ENCODE measurements at places on chromosomes 11 and 22.

GRCh38 chr22:49687786-49688515 is 139.7 kb downstream of the BRD1 start:
- no peak for DNase-seq

DNA sequence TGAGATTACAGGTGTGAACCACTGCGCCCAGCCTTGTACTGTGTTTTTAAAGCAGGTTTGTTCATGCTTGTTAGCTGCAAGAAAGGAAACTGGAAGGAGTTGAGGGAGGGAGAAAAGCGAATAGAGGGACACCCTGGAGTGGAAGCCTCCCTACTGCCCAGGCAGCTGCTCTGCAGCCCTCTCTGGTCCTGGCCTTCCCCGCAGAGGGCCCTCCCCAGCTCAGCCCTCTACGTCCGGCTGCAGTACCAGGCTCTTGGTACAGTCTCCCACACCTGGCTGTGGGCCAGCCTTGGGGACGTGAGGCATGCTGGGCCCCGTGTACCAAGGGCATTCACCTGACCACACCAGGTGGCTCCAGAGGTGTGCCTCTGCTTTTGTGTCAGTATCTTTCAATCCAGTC is 70.8 kb downstream of the MED15 start:
- DNase-seq: no peak

DNA sequence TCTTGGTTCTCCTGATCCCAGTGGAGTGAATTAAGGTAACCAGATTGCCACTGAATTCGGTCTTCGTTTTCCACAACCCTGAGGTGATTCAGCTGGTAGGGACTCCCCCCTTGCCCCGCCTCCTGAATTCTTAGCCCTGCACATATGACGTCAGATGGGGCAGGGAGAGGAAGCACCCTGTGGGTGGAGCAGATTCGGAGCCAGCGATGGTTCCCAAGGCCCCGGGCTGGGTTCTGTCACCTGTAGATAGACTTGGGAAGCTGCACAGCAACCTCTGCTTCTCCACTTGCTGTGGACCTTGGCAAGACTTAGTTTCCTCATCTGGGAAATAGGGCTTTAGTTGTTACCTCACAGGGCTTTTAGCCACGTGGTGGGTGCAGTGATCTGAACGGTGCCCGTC is 67.8 kb downstream of the CTTN start:
- no peak for DNase-seq

- DNase-seq: no peak
Measured at GRCh38 chr11:119912229-119912628, 183.2 kb upstream of the NECTIN1 start.

DNA sequence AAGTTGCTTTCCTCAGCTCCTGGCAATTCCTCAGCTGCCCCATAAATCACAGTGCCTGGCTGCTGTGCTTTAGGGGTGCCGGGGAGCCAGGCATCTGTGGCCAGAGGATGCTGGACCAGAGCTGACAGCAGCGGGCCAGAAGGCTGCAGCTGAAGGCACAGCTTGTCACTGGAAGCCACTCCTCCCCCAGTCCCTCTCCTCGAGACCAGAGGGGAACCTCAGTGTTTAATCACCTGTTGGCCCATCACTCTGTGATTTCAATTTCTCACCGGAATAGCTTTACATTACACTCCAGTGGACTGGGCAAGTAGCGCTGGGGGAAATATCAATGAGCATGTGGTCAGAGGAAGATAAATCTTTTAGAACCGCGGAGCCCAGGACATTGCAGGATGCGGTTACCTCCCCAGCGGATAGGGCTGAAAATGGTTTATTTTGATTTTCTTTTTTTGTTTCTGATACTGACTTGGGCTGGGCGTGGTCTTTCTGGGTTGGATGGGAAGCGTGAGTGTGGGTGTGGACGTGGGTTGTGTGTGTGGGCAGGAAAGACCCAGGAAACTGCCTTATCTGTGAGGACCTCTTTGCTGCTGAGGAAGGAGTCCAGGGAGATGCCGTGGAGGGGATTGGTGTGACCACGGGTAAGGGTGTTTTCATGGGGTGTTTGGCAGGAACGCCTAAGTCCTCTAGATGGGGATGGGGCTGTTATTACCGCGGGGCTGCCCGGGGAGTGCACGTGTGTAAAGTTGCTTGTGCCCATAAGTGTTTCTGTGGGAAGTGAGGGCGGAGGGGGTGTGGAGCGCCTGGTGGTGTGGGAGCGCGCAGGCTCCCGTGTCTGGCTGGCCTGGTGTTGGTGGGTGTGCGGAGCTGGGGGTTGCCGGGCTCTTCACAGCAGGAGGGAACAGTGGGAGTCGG is 4.0 kb downstream of the DAGLA start:
- no peak for DNase-seq

DNA sequence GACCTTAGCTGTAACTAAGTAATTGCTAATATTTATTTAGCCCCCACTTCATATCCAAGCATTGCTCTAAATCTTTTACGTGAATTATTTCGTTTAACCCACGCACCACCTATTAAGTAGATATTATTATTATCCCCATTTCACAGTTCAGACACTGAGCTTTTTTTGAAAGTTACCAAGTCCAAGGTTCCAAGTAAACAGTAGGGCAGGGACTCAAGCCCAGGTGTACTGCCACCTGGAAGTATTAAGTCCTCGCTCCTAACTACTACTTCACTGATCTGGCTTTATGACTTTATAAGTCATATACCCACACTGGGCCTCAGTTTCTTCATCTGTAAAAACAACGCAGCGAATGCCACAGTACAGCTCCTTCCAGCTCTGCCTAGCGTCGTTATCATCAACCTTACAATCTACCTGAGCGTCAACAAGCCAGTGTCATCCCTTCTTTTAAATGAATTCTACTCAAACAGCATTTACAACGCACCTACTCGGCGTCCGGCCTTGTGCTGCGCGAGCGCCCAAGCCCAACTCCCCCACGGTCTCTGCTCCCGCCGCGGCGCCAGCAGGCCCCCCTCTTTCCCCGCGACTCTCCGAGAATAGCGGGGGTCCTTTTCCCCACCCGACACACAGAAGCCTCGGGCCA is 624 bp downstream of the TMEM41B start:
- peak; percentile 9 for DNase-seq

- no peak for DNase-seq
Measured at GRCh38 chr11:16357775-16358174, 1.4 kb upstream of the SOX6 start.

DNA sequence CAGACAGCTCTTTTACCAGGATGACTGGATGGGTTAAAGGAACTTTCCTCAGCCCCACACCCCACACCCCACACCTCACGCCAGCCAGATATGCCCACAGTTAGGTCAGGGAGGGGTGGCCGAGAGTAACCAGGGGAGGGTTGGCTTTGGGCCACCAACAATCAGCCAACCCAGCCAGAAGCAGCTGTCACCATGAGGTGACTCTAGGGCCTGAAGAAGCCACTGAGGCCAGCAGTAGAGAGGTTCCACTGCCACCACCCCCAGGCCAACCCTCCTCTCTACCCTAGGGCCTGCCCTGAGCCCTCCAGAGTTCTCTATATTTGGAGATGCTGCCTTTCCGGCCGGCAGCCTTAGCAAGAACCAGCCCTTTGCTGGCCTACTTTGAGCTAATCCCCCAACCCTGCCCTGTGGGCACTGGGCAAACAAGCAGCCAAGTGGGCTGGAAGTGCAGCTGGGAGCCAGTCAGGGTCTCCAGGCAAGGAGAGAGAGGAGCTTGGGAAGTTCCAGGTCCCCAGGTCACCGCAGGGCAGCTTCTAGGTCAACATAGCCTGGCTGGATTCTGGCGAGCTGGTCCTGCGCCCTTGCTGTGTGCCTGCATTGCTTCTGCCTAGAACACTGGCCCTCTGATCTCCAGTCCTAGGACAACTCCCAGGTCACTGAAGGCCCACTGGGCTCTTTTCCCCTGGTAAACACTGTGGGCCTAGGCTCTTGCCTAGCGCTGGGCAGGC is 12.0 kb upstream of the SYT8 start:
- no peak for DNase-seq

- no peak for DNase-seq
Measured at GRCh38 chr11:62153617-62154016, 29.8 kb downstream of the INCENP start.

DNA sequence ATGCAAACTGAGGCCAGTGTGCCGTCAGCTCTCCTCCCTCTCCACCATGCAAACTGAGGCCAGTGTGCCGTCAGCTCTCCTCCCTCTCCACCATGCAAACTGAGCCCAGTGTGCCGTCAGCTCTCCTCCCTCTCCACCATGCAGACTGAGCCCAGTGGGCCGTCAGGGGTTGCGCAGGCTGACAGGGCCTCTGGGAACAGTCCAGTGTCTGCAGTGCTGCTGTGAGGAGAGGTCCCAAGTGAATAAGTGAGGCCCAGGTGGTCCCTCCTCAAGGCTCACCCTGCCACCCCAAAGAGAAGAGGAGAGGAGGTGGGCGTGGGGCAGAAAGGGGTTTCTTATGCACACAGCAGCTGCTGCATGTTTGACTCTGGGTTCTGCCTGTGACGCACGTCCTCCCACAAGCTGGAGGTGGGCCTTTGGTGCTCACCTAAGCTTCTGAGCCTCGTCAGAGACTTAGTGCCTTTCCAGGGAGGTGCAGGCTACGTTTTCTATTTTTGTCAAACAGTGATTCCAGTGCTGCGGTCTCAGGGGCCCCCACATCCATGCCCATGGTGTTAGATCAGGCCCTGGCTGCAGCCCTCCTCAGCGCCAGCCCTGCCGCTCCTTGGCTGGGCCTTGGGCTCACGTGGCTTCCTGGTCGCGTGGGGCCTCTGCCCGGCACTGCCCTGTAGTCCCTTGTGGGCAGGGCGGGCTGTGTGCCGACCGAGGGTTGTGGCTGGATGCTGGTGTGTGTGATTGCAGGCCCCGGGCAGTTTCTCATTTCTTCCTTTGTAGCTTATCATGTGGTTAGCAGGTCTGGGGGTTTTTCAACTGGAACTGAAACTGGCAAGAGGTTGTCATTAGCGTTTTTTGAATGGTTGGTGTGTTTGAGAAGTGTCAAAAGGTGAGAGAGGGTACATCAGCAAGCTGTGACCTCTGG is 7.1 kb downstream of the TPCN2 start:
- DNase-seq: no peak

- no peak for DNase-seq
Measured at GRCh38 chr11:86724137-86724536, 51.7 kb upstream of the ME3 start.

DNA sequence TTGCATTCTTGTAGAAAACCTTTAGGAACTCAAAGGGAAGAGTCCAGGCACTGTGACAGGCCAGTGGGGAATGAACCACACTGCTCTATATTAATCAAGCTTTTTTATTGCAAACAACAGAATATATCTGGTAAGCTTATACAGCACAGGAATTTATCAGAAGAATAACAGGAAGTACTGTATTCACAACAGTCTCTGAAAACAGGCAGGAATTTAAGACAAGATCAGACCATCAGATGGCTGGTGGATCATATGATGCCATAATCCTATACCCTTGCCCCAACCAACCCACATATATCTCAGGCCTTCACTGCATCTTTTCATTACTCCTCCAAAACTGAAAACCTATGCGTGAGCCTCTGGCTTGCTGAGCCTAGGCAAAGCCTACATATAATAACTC is 1.0 kb upstream of the HTATIP2 start:
- no peak for DNase-seq

DNA sequence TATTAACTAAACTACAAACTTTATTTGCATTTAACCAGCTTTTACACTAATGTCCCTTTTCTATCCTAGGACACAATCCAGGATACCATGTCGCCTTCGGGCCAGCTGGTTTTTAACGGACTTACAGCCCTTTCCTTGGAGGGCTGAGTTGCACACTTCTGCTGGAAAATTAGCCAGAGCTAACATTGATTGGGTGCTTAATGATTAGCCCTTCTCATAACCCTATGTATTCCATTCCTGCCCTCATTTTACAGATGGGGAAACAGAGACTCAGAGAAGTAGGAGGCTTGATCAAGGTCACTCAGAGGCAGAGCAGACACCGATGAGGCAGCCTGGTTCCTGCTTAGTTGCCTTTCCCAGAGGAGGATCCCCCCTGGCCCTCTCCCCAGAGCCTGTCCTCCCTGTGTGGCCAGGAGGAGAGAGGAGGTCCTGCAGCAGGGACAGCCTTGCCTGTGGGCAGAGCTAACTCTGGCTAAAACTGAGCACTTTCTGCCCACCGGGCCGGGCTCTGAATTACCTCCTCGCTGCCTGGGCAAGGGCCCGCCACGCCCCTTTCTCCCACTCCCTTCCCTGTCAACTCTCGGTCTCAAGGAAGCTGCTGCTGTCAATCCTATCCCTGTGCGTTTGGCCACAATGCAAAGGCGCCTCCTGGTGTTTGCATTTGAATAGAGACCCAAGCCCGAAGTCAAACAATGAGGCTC is 59.6 kb upstream of the PAX6 start:
- DNase-seq: no peak

DNA sequence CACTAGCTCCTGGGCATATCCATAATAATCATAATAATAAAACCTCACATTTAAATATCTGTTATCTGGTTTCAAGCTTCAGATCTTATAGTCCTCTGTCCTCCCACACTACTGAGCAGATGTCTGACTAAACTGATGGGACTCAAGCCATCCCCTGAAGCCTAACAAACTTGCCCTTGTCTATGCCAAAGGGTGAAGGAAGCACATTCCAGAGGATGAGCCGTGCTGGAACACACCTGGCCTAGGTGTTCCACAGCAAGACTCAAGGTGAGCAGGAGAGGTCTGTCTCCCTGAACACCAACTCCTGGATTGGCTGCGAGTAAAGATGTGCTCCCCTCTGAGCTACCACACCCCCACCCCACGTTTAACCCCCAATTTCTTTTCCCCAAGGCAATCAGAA is 14.7 kb downstream of the SCUBE2 start:
- no peak for DNase-seq

GRCh38 chr11:115122274-115122673 is 381.9 kb downstream of the CADM1 start:
- DNase-seq: no peak

- no peak for DNase-seq
Measured at GRCh38 chr22:17694752-17695151, 56.2 kb downstream of the BCL2L13 start.

DNA sequence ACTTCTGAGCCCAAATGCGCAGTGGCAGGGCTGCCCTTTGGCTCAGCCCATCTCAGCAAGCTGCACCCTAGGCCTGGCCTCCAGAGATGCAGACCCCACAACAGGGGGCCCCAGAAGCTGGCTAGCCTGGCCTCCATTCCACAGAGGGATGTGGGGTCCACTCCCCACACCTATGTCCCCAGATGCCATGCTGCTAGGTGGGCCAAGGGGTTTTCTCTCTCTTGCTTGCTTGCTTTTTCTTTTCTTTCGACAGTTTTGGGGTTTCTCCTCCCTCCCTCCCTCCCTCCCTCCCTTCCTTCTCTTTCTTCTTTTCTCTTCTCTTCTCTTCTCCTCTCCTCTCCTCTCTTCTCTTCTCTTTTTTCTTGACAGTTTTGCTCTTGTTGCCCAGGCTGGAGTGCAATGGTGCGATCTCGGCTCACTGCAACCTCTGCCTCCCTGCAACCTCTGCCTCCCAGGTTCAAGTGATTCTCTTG is 9.6 kb downstream of the SCARF2 start:
- no peak for DNase-seq
